ENCODE measurements at places on chromosomes 16 and 17.

GRCh38 chr17:39643271-39643670 lies 6.3 kb downstream of the STARD3 start:
- DNase-seq, result no peak

GRCh38 chr17:7484067-7484918 lies at the start of gene POLR2A:
Gene POLR2A, plus strand, starts transcription at chr17:7484366.
- peak; percentile 97 for DNase-seq

DNA sequence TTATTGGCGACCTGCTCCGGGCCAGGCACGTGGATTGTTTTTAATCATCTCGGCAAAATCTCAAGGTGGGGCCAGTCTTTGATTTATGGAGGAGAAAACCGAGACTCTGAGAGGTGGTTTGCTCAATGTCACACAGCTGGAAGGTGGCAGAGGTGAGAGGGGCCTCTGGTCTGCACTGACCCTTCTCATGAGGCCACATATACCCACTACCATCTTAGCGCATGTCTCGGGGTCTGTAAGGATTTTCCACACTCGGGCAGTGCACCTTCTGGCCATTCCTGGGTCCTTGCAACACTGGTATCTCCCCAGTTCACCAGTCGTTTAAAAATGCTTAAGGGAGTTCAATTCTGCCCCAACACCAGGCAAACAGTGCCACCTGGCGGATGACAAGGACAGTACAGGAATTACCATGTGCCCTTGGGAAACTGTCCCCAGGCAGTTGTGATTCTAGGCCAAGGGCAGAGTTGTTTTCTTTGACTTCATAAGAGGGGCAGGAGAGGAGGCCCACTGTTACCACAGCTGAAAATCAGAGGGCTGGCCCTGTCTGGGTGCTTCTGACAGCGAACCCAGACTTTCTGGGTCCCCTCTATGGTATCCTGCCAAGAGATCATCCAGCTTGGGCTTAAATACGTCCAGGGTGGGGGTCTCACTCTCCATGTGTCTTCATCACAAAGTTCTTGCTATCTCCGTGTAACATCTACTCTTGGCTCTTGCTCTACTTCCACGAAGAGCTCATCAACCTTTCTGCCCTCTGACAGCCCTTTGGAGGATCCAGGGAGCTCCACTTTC lies 39.4 kb upstream of the RAI1 start:
- DNase-seq, result peak; percentile 78

DNA sequence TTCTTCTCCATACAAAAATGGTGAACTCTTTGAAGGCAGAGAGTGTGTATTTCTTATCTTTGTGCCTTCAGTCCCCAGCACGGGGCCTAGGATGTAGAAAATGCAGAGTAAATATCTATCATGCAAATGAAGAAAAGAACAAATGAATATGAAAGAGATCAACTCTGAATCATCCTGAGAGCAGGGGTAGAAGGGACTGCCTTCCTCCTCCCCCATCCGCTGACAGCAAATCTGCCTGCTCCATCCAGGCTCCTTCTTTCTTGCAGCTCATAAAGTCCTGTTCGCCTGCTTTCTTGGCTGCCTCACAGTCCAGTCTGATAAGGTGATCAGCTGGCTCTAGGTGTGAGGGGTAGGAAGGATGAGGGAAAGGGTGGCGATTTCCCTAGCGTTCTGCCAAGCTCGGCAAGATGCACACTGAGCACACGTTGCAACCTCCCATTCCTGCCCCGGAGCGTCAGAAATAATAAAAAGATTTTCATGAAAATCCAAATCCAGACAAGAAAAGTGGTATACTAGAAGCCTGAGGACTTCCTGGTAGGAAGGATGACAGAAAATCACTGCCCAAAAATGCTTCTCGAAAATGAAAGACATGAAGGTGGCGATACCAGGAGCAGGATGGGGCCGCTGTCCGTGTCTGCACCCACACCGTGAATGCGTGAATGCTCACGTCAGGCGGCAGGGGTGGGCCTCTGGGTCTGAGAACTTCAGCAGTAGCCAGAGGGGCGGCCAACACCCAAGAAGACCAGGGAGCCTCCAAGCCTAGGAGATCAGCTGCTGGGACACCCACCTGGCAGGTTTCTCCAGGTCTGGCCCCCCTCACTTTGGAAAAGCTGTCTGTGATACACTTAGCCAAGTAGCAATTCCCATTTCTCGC lies 67.1 kb downstream of the VPS53 start:
- no peak for DNase-seq

DNA sequence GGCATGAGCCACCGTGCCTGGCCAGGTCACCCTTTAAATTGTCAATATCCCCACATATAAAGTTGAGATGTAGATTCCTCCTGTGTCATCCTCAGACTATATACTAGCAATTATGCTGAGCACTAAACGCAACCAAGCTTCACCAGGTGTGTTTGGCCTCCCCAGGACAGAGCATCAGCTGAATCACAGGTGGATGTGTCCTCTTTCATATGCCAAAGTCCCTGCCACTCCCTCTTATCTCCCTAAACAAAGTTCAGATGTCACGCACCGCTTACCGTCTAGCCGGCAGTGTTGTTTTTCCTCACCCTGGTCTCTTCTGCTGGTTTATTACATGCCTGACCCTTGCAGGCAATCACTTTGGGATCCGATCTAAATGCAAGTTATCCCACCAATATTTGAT lies 43.8 kb upstream of the ARHGAP44 start:
- no peak for DNase-seq
